ENCODE measurements at places on chromosomes 12 and 14.
A peak's percentile ranks its signal among the peaks of the same experiment; 100 is the strongest.

DNA sequence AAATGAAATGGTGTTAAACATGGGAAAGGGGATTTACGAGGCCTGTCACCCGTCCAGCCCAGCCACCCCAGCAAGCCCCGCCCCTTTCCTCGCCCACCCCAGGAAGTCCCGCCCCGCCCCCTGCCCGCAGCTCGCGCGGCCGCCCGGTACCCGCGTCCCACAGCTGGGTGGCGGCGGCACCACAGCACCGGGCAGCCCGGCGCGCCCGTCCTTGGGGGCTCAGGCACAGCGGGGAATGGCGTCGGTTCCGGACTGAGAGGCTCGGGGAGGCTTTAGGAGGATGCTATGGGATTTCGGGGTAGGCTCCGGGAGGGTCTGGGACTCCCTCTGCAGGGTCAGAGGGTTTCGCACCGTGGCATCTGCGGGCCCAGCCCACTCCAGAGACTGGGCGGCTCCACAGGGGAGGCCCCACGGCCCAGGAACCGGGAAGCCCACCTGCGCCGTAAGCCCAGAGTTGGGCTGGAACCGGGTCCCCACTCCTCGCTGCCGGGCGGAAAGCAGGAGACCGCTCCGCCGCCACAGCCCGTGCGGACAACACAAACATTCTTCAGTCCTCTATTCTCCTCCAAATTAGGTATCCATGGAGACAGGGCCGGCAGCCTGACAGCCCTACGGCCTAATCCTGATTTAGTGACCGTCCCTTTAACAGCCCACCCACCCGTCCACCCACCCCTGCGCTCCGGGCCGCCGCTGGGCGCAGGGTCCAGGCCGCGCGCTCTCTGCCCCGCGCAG, 1.4 kb downstream of the FIGNL2 start:
- DNase-seq, result no peak

DNA sequence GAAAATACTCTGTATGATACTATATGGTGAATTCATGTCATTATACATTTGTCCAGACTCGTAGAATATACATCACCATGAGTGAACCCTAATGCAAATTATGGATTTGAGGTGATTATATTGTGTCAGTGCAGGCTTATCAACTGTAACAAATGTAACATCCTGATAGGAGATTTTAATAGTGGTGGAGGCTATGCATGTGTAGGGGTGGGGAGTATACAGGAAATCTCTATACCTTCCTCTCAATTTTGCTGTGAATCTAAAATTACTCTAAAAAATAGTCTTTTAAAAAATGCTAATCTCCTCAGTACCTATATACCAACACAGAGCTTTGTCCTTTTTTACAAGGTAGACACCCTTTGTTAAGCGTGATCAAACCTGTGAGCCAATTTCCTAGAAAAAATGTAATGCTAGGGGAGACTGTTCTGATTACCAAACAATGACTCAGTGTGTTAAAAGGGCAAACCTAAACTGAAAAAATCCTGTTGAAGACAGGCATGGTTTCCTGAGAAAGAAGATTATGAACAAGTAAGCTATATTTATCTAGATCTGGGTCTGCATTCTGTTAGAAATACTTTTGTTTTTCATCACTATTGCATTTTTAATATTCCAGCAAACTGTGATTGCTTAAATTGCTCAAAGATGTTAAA, 170.9 kb downstream of the DUSP6 start:
- DNase-seq, result peak; percentile 60

- DNase-seq, result no peak
Measured at GRCh38 chr14:100589071-100589759, 2.0 kb upstream of the BEGAIN start.

- no peak for DNase-seq
Measured at GRCh38 chr14:67963960-67964812, 144.6 kb downstream of the RAD51B start.

GRCh38 chr12:4386801-4387200, 7.3 kb upstream of the FGF23 start:
- no peak for DNase-seq

GRCh38 chr14:95348395-95349080, 28.8 kb upstream of the CLMN start:
- no peak for DNase-seq

DNA sequence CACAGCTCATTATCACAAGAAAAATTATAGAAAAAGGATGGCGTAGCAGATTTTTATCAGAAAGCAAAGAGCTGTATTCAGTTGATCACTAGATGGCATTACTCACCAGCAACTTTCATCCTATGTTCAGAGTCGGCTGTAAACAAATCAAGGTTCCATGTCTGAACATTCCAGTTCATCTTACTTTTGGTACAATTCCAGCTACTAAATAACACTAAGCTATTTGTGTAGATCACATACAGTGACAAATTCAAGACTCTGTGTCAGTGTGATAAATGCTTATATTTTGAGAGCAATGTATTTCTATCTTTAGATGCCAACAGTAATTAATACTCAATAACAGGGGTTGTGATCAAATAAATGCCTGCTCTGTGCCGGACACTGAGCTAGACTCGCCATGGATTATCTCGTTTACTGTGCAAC, 30.1 kb downstream of the NRDE2 start:
- peak; percentile 45 for DNase-seq

DNA sequence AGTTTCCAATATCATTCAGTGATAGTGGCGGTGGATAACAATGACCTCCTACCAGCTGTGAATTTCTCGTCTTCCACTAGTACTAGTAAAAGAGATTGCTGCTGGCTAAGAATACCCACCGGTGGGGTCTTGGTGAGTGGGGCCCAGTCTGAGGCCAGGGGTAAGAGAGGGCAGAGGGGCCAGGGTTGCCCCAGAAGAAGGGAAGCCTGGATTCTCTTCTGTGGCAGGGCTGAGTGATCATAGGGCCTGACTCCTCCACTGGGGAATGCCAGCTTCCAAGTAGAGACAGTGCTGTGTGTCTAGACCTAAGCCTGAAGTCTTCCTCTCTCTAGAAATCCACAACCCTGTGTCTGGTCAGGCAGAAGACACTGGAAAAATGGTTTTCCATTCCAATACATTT, 5.8 kb upstream of the TMEM63C start:
- DNase-seq, result no peak

DNA sequence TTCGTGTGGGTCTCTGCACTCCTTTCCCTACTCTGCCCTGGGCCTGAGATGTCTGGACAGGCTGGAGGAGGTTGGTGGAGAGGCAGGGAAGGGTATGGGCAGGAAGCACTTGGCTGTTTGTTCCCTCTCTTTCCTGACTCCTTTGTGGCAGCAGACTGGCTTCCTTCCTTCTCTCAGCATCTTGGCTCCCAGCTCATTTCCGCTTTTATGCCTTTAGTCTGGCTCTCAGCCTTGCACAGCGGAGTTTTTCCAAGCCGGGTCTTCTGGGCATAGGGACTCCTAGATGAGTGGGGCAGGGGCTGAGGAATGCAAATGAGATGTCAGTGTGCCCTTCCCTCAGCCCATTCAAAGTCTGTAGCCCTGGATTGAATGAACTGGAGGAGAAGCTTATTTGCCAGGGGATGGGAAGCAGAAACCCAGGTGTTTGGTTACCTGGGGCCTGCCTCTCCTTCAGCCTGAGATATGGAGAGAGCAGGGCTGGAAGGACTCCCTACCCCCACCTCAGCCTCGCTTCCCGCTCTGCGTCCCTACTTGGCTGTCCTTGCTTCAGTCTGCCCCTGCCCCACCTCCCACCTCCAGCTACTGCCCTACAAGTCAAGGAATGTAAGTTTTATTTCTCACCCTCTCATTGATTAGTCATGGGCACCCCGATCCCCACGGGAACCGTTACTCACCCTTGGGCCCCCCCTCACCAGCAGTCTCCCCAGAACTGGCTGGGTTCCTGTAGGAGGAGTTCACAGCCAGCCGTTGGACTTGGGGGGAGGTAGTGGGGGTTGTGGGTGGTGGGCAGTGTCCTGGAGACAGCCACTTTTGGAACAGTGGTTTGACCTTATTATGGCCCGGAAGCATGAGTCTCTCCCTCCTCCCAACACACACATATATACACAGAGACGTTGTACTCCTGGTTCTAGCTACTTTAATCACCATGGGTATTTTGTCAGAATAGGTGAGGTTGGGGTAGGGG, 9.3 kb upstream of the ITGA5 start:
- peak; percentile 60 for DNase-seq

DNA sequence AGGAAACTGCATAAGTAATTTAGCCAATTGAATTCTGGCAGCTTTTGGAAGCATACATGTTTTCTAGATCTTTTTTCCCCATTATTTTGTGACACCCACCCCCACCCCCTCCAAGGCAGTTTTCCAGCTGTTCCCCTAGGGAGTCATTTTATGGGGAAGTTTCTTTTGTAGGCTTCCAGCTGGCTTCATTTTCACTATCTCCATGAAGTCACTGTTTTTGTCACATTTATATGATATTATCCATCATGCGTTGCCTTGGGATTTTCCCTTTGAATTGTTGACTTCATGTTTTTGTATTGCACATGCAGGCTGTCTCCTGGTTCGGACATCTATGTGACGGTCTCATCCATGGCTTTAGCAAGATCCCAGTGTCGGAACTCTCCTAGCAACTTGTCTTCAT, 233.6 kb upstream of the RGS6 start:
- no peak for DNase-seq

GRCh38 chr14:56474419-56475022, 105.1 kb upstream of the TMEM260 start:
- DNase-seq, result no peak

GRCh38 chr12:47068539-47068938, 10.9 kb upstream of the PCED1B start:
- DNase-seq, result peak; percentile 74

- no peak for DNase-seq
Measured at GRCh38 chr14:51323492-51323891, 83.4 kb downstream of the TMX1 start.

DNA sequence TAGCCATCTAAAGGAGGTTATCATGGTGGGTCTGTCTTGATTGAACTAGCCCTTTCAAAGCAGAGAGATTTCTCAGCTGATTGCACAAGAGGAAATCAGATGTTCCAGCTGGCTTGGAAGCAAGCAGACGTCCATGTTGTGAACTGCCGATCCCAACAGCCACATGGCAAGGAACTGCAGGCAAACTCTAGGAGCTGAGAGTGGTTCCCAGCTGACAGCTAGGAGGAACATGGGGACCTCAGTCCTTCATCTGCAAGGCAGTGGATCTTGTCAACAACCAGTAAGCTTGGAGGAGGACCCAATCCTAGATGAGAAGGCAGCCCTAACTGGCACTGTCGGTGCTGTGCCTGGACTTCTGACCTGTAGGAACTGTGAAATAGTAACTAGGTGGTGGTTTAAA, 7.7 kb downstream of the ACVR1B start:
- DNase-seq, result no peak

GRCh38 chr12:101430456-101430855, 22.9 kb upstream of the ARL1 start:
- no peak for DNase-seq

- no peak for DNase-seq
Measured at GRCh38 chr12:130813949-130814348, 25.1 kb downstream of the STX2 start.

DNA sequence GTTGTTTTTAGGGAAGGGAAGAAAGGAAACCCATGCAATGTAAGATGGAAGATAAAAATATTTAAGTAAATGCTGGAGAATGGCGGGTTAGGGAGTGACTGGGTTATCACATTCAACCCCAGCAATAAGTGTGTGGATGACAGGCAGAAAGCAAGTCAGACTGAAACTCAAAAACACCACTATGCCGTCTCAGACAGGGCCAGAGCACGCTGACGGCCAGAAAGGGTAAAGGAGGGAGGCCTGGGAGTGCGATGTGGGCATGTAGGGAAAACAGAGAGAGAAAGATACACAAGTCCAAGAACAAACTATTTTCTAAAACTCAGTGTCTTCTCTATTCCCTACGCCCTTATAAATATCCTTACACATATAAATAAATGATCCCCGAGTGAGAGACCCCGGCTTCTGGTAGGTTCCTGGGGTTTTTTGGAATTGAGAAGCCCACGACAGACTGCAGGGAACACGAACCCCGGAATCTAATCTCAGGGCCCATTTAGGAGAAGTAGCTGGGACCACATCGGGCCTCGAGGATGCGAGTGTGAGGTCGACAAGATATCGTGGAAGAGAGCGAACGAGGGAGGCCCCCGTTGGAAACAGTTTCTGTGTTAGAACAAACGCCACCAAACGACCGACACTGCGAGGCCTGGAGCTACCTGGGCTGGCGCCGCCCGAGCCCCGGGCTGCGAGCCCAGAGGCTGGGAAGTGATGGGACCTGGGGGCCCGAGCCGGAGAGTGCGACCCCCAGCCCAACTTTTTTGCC, 735 bp upstream of the OTX2 start:
- no peak for DNase-seq

DNA sequence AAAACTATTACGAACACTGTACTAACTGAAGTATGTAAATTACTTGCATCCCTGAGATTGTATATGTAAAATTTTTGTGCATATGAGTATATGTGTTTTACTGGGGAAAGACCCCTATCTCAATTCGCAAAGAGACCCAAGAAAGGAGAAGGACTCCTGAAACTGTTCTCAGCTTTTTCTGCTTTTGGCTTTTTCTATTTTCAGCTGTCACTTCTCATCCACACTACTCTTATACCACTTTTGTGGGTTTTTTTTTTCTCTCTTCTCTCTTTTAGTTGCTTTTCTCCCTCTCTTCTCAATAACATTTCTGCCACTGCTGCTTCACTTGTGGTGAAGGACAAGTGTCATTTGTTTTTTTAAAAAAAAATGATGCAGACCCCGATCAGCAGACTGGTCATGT, 39.8 kb downstream of the NIN start:
- DNase-seq, result no peak

DNA sequence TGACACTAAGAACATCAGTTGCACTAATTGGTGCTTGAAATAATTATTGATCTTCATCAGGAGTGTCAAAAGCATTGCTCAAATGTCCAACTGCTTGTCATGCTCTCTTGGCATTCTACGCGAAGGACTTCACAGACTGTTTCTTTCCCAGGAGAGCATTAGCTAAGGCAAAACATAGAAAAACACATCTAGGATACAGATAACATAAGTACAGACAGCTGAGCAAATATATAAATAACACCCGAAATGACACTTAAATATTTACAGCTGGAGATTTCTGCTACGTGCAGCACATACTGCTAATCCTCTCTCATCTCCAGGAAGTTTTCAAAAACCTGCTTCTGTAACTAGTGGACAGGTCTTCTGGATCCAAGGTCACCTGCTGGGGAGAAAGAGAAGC, 120.0 kb upstream of the PRMT8 start:
- no peak for DNase-seq

Data from brain microvascular endothelial cell (primary cell).